ENCODE measurements at places on chromosomes 12 and 14. TPM values are rescaled to one million over a fixed set of nuclear protein-coding genes. Genes with fewer than 3 reads are reported as not detected.

CHMP4A gene
- 51.9 TPM for total RNA-seq

MYF6 gene
- not detected for total RNA-seq

ZNF664 gene
- 135 TPM for total RNA-seq

KCNMB4 gene
- total RNA-seq = 1.9 TPM

SLC5A8 gene
- not detected for total RNA-seq
